Activated CD4-positive, CD25-positive, alpha-beta regulatory T cell (primary cell): ENCODE measurements at places on chromosomes 12 and 14.

GRCh38 chr12:131883521-131883900 is 10.9 kb upstream of the ULK1 start:
- no peak for DNase-seq

- DNase-seq = no peak
These were observed 57.8 kb upstream of the FUT8 start for GRCh38 chr14:65354715-65355114.

- no peak for DNase-seq
These were observed 157.5 kb downstream of the CALM1 start for GRCh38 chr14:90554341-90554740.

DNA sequence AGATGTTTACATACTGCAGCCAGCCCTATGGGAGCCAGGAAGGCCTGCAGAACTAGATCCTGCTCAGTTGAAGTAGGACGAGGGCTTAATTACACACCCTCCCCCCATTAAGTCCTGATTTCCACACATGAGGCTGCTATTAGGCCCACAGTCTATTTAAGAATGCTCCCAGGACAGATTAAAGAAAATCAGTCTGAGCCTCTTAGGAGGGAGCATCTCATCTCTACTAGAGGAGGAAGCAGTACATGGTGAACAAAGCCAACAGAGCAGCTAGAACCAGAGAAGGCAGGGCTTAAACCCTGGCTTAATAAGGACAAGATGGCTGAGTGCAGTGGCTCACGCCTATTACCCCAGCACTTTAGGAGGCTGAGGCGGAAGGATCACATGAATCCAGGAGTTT is 55.8 kb upstream of the ARHGAP5 start:
- DNase-seq = no peak

DNA sequence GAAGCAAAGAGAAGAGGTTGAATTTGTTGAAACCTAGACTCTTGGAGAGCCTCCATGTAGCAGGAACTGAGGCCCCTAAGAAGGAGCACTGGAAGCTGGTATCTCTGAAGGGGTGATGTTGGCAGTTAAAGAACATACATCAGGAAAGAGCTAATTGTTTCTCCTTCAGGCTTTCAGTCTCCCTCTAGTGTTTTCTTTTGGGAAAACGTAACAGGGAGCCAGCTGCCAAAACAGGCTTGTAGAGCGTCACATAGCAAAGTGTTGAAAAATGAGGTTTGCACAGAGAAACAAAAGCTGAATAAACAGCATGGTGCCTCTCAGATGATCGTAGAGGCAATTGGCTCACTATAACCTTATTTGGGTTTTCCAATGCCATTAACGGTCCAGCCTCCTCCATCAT is 46.9 kb upstream of the CAND1 start:
- no peak for DNase-seq

GRCh38 chr14:61183196-61183885 is 97.8 kb downstream of the TMEM30B start:
- DNase-seq = no peak

GRCh38 chr12:24550609-24551008 is 398.3 kb downstream of the BCAT1 start:
- no peak for DNase-seq

DNA sequence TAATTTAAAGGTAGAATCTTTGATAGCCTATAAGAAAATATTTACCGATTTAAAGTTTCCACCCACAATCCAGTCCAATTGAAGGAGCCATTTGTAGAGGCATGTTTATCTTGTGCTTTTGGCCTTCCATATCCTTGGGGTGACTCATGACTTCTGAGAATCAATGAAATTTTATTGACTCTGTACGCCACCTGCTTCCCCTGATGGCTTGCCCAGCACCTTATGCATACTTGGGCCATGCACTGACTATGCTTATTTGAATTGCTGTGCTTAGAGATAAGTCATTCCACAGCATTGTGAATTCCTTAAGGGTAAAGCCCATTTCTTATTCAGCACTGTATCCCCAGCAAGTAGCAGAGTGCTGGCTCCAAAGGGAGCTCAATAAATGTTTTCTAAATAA is 954.8 kb upstream of the SEL1L start:
- DNase-seq = no peak
